ENCODE measurements at places on chromosomes 13 and 19.
A peak's percentile ranks its signal among the peaks of the same experiment; 100 is the strongest.

DNA sequence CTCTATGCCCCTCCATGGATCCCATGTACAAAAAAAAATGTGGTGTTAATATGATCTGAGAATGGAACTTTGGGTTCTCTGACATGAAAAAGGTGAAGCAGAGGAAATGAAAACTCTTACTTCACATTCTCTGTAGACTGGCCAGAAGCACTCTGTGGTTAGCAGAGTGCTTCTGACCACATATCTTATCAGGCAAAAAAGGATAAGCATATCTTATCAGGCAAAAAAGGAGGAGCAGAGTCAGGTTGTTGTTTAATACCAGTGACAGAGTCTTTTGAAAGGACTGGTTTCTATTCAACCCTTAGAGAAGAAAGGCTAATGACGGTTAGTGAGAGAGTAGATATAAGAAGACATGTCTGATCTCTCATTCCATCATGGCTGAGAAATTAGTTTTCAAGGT, 1404.8 kb downstream of the SLITRK1 start:
- no peak for DNase-seq

DNA sequence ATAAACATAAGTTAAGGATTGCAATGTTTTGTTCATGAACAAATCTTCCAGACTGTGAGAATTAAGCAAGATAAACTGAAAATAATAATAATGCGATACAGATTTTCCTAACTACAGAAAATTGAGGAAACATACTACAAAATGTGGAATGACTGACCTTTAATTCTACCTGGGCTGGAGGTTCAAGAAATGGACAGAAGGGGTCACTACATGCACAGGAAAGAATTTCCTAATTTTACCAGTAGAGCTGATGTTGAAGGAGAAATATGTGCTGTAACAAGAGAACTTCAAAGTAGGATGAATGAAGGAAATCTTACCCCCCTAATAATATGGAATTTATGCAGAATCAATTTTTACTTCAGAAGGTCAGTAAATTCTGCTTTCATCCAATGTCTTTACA, 62.3 kb downstream of the ZNF627 start:
- no peak for DNase-seq

DNA sequence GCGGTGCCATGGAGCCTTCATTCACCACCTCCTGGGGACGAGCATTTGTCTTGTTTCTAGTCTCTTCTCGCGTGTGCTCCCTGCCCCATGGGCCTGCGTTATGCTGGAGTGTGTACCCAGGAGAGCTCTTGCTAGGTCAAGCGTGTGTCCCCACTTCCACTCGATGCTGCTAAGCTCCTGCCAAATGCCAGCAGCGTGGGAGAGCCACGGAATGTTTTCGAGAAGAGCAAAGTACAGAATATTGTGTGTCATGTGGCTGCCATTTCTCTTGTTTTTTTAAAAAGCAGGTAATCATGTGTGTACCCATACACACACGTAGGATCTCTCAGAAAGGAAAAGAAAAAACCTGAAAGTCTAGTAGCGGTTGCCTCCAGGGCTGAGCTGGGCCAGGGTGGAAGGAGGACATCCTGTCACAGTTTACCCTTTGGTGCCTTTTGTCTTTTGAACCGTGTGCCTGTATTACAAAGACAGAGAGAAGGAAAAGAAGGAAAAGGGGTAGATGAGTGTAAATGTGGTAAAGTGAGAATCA, 28.6 kb downstream of the PAK4 start:
- no peak for DNase-seq

GRCh38 chr19:3061182-3062161, 823 bp downstream of the TLE5 start:
- peak; percentile 52 for DNase-seq

- DNase-seq = no peak
These were observed 99.6 kb downstream of the LIG4 start for GRCh38 chr13:108115738-108116137.

GRCh38 chr19:5507065-5507909, 52.1 kb downstream of the ZNRF4 start:
- DNase-seq = no peak

DNA sequence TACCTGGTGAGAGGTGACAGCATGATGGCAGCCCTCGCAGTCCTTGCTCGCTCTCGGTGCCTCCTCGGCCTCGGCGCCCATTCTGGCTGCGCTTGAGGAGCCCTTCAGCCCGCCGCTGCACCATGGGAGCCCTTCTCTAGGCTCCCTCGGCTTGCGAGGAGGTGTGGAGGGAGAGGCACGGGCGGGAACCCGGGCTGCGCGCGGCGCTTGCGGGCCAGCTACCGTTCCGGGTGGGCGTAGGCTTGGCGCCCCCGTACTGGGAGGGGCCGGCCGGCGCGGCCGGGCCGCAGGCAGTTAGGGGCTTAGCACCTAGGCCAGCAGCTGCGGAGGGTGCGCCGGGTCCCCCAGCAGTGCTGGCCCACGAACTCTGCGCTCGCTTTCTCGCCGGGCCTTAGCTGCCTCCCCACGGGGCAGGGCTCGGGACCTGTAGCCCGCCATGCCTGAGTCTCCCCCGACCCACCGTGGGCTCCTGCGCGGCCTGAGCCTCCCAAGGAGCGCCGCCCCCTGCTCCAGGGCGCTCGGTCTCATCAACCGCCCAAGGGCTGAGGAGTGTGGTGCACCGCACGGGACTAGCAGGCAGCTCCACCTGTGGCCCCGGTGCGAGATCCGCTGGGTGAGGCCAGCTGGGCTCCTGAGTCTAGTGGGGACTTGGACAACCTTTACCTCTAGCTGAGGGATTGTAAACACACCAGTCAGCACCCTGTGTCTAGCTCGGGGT, 1624.3 kb downstream of the SLITRK1 start:
- DNase-seq = no peak

GRCh38 chr13:95239283-95239682, 62.0 kb downstream of the ABCC4 start:
- no peak for DNase-seq

DNA sequence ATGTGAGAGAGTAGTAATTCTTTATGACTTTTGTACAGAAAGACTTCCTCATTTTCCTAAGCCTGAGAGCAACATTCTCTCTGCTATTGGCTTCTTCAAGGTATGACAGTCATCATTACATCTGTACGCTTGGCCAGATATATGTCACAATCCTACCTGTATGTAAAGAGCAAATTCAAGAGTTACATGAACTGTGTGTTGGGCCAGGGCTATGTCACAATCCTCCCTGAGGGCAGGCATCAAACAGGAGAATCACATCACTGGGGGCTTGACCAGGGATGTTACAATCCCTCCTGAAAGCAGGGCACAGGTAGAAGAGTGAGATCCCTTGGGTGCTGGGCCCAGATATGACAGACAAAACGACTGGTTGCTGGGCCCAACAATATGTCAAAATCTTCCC, 9.8 kb upstream of the ZNF724 start:
- no peak for DNase-seq

GRCh38 chr19:23098988-23099387, 17.8 kb upstream of the ZNF730 start:
- DNase-seq = no peak

- DNase-seq = no peak
These were observed 57.9 kb upstream of the MAB21L1 start for GRCh38 chr13:35534343-35534742.

DNA sequence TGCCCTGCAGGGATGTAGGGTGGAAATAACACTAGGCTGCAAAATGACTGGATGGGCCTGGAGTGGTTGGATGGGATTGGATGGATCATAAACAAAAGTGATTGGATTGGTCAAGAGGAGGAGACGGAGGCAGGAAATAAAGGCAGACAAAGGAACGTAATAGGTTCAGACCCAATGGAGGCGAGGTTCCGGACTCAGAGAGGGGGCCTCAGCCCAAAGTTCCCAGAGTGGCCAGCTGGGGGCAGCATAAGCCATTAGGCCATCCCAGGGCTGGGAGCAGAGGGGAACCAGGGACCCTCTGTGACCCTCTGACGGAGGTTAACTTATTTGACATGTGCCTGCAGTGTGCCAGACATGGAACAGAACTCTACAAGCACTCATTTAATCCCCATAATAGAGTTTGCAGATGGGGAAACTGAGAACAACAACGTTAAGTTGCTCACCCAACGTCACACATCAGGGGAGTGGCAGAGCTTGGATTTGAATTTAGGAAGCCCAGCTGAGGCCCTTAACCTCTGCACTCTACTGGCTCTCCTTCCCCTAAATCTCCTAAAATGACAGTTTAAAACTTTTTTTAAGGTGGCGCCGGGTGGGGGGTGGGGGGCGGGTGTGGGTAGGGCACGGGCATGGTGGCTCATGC, 15.3 kb upstream of the MAP1S start:
- DNase-seq = no peak

- no peak for DNase-seq
These were observed 15.6 kb downstream of the KCTD4 start for GRCh38 chr13:45185286-45185685.

GRCh38 chr19:10975374-10976130, 14.7 kb downstream of the SMARCA4 start:
- no peak for DNase-seq

DNA sequence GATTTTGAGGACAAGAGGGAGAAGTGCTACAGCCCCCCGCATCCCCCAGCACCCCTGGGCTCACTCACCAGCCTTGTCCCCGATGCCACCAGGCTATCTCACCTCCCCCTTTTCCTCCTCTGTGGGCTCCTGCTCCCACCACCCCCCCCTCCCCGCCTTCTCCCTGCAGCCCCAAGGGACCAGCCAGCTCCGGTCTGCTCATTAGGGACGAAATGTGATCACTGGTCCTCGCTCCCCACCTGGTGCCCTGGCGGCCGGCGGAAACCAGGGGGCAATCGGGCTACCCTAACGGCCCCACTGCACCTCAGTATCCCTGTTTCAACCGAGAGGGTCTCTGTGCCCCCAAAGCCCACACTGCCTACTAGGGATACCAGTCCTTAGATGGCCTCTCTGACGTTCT, 2.7 kb downstream of the GPR4 start:
- no peak for DNase-seq

DNA sequence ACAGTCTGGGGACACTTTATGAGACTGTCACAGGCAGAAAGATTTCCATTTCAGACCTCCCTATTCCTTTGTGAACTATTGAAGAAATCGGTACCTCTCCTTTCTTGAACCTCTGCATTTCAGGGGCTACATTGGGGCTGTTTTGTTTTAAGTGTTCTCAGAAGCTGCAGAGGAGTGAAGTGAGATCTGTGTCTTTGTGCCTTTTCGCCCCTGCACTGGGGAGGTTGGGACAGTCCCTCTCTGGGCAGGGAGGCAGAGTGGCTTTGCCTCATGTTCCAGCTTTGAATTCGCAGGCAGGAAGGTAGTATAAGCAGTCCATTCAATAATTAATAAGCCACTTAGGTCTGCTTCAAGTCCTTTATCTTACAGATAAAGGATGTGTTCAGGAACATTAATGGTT, 9.5 kb upstream of the AMER2 start:
- DNase-seq = no peak

DNA sequence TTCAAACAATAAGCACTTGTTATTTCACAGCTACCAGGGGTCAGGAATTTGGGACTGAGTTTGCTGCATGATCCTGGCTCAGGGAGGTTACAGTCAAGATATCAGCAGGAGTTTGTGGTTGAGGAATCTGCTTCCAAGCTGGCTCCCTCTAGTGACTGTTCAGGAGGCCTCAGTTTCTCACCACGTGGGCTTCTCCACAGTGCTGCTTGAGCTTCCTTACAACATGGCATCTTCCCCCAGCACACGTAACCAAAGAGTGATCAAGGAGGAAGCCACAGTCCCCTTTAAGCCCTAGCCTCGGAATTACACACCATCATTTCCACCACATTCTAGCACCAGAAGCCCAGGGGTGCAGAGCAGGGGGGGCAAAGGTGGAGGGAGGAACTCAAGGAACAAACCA, 28.8 kb downstream of the CELF5 start:
- no peak for DNase-seq

DNA sequence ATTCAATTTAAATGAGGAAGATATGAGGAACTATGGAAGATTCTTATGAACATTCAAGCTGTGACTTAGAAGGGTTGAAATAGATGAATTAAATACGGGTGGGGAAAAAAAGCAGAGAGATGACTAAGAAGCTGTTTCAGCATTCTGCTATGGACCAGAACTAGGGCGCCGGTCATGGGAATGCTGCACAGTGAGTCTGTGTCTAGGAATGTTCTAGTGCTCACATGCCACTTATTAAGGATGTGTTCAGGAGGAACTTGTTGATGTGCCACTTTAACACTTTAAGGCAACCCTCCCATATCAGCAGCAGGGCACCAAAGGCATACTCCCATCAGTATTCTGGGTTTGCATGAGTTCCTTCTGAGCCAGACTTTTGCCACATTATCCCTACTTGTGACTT, 152.1 kb downstream of the POSTN start:
- no peak for DNase-seq

- DNase-seq = no peak
These were observed 1979.9 kb upstream of the PRR20A start for GRCh38 chr13:55160867-55161266.

DNA sequence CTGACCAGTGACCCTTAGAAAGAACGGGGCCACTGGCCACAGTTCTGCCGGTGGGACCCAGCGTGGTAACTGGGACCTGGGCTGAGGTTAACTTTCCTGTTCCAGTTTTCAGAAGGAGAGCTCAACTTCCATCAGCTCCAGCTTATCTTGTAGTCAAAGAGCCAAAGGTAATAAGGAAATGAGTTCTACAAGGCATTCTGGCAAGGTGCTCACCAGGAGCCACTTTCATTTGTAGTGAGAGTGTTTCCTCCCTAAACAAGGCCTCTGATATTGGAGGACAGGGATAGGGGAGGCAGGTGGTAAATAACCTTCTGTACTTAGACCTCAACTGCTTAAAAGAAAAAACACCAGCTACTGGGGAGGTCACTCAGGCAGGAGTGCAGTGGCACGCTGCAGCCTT, 38.1 kb downstream of the PBX4 start:
- no peak for DNase-seq

DNA sequence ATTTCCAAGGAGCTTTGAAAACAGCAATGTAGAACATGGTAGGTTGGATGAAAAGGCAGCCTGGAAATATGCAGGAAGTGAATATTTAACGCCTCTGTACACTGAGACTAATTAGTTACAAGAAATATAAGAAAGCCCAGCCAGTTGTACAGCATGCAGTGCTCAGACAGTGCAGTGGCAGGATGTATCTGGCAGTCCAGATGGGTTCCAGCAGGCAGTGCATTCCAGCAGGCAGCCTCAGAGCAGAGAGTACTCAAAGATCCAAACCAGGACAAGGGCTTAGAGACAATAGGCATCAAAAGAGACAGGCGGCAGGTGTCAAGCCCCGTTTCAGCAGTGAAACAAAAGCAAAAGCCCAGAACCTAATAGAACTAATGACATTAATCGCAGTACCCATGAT, 2776.3 kb downstream of the PCDH9 start:
- DNase-seq = no peak

- no peak for DNase-seq
These were observed 20.8 kb downstream of the NOVA2 start for GRCh38 chr19:45952686-45953505.

DNA sequence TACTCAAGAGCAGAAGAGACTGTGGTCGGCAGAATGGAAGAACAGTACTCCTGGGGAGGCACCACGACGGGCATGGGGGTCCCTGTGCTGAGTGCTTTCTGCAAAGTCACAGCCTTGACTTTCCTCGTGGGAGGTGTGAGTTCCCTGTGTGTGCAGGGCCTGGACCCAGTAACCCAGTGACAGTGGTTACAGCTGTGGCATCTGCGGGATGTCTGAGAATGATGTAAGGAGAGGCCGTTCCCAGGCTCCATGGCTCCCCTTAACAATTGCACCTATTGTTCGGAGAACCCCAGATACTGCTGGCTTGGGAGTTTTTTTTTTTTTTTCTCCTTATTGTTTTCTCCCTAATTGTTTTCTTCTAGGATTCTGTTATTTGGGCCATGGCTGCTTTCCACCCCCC, 5.1 kb upstream of the NANOS2 start:
- peak; percentile 52 for DNase-seq

GRCh38 chr19:16614941-16615340, 13.1 kb downstream of the MED26 start:
- no peak for DNase-seq
